ENCODE measurements at places on chromosomes 1 and 21. TPM values are rescaled to one million over a fixed set of nuclear protein-coding genes. Genes with fewer than 3 reads are reported as not detected.

DNA sequence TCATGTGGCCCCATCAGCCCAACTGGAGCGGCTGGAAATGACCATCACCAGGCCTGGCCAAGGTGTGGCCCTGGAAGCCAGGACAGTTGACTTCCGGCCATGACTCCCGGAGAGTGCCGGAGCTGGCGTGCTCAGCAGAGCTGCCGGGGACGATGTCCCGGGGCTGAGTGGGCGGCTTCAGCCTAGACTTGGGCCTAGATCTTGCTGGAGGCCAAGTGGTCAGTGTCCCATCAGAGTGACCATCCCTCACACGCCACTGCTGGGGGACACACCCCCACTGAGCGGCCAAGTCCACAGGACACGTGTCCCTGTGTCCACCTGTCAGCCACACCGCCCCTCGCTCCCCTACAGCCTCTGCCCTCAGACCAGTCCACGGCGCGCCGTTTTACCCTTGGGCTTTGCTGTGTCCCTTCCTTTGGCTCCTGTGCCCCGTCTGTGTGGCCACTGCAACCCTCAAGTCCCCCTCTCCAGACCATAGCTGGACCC lies 4.0 kb downstream of the FAAP20 start:
- DNase-seq = no peak

DNA sequence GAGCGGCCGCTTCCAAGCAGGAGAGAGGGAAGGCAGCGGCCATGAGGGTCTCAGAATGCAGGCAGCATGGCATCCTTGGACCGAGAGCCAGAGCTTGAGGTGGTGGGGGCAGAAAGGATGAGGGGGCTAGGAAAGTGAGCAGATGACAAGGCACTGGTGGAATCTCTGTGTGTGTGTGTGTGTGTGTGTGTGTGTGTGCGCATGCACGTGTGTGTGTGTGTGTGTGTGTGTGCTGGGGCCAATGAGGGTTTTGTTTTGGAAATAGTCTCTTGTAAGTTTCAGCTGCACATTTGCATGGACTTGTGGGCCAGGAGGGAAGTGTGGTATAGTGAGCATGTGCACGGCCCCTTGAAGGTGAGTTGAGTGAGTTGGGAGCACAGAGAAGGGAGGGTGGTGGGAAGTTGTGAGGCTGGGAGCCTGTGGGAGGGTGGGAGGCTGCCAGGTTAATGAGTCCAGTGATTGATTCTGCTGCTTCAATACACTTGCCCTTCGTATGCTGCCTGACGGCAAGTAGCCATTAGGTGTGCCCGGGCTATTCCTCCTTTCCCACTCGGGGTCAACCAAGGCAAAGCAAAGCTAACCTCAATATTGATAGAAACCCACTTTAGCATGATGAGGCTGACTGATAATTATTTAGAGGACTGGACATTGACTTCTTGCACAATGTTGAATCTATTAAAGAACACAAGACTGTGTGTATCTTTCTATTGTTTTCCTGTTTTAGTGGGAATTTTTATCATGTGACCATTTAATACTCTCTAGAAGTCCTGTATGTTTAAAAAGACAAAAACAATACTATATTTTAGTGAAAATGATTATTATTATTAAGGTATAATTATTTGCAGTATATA lies 80.3 kb downstream of the PROX1 start:
- no peak for DNase-seq

DNA sequence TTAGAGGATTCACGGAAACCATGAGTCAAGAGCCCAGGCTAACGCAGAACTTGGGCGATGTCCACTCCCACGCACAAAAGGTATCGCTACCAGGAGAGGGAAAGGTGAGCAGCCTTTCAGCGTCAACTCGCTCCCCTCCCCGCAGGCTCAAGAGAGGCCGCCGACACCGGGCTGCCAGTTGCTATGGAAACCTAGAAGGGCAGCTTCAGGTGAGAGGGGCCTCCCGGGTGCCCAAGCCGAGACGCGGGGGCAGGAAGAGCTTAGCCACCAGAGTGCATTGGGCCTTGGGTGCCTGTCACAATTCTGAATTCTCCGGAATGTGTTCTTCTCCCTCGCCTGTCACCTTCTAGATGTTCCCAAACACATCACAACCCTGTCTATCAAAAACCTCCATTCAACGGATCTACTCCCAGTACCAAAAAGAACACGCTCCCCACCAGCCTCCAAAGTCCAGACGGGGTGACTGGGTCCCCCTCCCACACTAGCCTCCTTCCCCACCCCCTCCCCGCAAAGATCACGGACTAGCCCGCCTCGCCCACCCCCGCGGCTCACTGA lies 694 bp downstream of the MEAF6 start:
- no peak for DNase-seq

DNA sequence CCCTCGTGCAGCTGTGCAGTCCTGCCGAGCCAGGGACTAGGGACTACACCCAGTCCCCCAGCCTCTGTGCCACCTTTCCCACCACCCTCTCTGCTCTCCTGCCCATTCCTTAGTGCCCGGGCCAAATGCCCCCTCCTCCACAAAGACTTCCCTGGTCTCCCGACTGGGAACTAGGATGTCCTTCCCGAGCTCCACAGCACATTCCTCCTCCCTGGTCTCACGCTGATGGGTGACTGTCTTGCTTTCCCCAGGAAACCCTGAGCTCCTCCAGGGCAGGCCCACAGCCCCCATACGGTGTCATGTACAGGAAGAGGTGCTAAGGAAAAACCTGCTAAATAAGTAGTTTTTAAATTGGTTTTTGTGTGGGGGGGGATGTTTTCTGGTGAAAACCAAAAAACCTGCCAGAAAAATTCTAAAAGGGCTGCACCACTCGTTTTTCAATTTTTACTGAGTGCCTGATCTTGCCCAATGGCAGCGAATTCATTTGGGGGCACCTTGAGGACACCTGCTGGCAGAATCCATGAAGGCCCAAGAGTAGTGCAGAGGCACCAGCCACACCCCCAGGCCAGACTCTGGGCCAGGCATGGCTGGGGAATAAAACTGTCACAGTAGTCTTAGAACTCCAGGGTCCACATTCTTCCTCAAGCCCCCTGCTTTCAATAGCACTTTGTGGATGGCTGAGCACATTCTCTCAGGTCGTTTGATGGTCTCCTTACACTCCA lies 50.4 kb downstream of the GLIS1 start:
- DNase-seq = no peak

Gene SELP
- total RNA-seq = 0.13 TPM

Gene GSTM4
- total RNA-seq = 1.2 TPM

Gene STIL
- 4.6 TPM for total RNA-seq

Measured in dermis microvascular lymphatic vessel endothelial cell (primary cell).